Caudate nucleus (tissue), 63 donors: ENCODE measurements at places on chromosomes 2 and 18.

DNA sequence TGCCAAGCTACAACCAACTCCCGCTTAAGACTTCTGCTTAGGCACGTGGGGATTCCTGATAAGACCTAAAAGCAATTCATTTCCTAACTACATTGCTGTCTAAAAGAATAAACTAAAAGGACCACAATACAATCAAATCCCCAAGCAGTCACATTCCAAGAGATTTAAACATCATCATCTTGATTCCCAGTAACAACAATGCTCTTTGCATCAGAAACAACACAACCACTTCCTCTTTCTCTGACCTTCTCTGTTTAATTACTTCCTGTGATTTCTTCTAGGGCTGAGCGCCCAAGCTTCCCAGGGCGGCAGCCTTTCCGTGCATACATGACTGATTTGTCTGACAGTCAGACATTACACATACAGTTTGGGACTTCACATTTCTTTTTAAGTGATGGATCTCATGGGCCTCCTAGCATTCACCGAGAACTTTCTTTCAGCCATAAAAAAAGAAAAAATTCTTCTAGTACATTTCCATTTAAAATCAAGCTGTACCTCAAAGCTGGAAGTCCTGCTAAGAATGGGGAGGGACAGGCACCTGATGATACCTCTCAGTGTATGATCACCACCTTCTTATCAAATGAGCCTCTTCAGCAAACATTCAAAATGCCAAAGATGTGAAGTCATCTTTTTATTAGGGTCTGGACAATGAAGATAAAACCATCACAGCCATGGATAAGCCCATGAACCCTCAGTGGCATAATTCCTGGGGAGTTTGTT, 11.5 kb downstream of the SPRED2 start:
- DNase-seq, result no peak

- no peak for DNase-seq
Observed at GRCh38 chr2:129336276-129336675, 643.2 kb upstream of the RAB6C start.

DNA sequence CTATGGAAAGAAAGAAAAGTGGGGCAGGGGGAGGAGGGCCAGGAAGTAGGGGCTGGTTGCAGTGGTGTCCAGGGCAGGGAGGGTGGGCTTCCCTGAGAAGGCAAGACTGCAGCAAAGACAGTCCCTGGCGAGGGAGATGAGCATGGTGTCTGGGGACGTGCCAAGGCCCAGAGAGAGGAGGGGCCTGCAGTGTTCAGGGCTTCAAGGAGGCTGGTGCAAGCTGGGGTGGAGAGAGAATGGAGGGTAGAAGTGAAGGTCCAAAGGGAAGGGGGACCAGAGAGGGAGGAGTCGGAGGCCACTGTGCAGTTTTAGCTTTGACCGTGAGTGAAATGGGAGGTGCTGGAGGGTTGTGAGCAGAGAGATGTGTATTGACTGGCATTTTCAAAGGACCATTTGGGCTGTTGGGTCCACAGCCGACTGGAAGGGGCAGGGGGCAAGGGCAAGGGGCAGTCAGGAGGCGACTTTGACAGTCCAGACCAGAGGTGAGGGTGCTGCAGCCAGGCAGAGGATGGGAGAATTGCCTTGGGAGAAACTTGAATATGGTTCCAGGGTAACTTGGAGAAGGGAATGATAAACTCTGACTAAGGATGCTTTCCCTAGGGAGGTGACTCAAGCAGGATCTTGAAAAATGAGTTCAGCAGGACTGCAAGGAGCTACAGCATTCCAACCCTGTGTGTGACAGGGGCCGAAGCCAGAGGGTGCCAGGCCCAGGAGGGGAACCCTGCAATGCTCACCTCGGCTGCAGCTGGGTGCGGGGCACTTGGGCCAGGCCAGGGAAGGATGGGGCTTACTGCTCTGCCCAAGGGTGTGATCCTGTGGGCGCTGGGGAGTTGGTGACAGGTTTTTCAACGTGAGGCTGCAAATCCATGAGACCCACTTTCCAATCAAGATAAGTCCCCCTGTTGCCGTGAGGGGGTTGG, 177.1 kb upstream of the HAAO start:
- DNase-seq, result no peak

- no peak for DNase-seq
Observed at GRCh38 chr2:47568164-47568850, 165.4 kb downstream of the MSH2 start.

- no peak for DNase-seq
Observed at GRCh38 chr2:234425639-234426603, 71.0 kb downstream of the ARL4C start.

GRCh38 chr18:55479656-55480420, 108.2 kb downstream of the TCF4 start:
- DNase-seq, result no peak

DNA sequence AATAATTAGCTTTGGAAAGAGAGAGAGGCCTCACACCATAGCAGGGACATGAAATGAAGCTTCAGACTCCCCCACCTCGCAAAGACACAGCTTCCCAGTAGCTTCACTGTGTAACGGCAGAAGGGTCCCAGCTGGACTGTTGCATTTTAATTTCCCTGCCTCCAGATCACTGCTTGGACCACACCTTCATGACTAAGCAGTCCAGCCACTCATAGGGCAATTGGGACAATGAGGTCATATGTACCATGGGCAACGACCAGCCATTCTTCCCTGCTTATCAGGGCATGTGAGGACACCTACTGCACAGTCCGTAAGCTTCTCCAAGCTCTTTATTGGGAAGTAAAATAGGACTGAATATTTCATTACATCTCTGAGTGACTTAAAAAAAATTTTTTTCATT, 183.0 kb downstream of the MREG start:
- no peak for DNase-seq

GRCh38 chr18:24246143-24246542, 107.3 kb downstream of the CABYR start:
- no peak for DNase-seq

DNA sequence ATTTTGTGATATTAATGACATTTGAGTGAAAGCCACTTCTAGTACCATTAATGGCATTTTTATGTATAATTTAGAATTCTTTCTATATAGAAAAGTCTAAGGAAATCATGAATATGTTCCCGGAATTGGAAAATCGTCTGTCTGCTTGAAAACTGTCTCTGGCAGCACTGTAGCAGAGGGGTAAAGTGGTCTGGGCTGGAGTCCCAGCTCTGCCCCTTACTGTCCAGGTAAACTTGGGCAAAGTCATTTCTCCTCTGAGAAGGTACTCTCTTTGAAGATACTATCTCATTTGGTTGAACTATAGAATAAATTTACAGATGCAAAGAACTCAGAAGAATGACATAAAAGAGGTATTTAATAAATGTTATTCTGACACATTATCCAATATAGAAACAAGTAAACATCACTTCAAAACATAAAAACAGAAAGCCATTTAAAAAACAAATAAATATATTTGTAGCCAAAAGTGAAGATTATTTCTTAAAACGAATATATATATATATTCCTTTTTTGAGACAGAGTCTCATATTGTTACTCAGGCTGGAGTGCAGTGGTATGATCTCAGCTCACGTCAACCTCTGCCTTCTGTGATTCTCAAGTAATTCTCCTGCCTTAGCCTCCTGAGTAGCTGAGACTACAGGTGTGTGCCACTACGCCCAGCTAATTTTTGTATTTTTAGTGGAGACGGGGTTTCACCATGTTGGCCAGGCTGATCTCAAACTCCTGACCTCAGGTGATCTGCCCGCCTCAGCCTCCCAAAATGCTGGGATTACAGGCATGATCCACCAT, 149.8 kb upstream of the ITGA4 start:
- no peak for DNase-seq
